Posterior vena cava (tissue), 2 donors: ENCODE measurements at places on chromosomes 4 and X. TPM values are rescaled to one million over a fixed set of nuclear protein-coding genes. Genes with fewer than 3 reads are reported as not detected.
A peak's percentile ranks its signal among the peaks of the same experiment; 100 is the strongest.

The PCDH10 gene
- total RNA-seq = 4.6 TPM

The TBC1D25 gene
- total RNA-seq = 13.0 TPM

The RHOH gene
- total RNA-seq = 3.2 TPM

The H2BW1 gene
- not detected for total RNA-seq

The PDZD4 gene
- total RNA-seq = 22.9 TPM

The FABP2 gene
- not detected for total RNA-seq

The AMBN gene
- total RNA-seq = not detected

The IQCM gene
- total RNA-seq = not detected

The TMEM192 gene
- total RNA-seq = 14.4 TPM

The PPARGC1A gene
- 27.7 TPM for total RNA-seq

The NR3C2 gene
- 11.2 TPM for total RNA-seq

- DNase-seq = no peak
Measured at GRCh38 chr4:118939169-118939783, 50.6 kb downstream of the SYNPO2 start.

DNA sequence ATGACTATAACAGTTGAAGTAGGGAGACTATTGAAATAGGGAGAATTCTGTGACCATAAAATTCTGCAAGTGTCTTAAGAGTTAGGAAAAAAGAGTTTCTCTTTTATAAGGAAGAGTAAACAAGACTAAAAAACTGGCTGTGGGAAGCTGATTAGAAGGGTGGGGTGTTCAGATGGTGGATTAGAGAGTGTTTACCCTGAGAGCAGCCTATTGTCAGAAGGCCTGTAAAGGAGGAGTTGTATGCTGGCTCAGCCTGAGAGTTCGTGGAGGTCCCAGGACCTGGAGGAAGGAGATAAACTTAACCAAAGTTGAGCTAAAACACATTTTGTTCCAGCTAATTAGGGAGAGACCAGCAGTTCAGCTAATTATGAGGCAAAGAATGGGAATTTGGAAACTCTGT is 629.7 kb downstream of the PCDH7 start:
- no peak for DNase-seq

GRCh38 chr4:53141308-53141707 is 224.6 kb downstream of the SCFD2 start:
- no peak for DNase-seq

GRCh38 chr4:6180841-6181631 is 19.3 kb downstream of the JAKMIP1 start:
- no peak for DNase-seq

GRCh38 chr4:160019936-160020335 is 917.1 kb downstream of the RAPGEF2 start:
- no peak for DNase-seq

DNA sequence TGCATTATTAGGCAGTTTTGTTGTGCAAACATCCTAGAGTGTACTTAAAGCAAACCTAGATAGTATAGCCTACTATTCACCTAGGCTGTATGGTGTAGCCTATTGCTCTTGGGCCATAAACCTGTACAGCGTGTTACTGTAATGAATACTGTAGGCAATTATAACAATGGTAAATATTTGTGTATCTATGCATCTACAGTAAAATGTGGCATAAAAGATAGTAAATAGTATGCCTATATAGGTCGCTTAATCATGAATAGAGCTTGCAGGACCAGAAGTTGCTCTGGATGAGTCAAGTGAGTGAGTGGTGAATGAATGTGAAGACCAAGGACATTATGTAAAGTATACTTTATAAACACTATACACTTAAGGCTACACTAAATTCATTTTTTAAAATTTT is 16.6 kb downstream of the USO1 start:
- DNase-seq = no peak

DNA sequence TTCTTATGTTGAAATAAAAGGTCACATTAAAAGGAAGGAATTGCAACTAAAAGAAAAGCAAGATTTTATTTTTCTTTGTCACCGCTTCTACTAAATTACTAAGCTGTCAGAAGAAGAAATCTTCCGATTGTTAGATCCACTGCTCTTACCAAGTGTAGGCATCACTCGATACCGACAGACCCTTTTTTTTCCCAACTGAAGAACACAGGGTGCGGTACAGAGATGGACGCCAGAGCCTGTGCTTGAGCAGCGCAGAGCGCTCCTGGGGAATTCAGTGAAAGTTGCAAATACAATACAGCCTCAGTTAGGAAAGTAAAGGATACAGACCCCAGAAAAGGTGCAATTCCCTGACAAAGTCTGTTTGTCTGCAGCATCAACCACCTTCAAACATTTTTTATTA is 94.9 kb upstream of the WDR17 start:
- DNase-seq = no peak

DNA sequence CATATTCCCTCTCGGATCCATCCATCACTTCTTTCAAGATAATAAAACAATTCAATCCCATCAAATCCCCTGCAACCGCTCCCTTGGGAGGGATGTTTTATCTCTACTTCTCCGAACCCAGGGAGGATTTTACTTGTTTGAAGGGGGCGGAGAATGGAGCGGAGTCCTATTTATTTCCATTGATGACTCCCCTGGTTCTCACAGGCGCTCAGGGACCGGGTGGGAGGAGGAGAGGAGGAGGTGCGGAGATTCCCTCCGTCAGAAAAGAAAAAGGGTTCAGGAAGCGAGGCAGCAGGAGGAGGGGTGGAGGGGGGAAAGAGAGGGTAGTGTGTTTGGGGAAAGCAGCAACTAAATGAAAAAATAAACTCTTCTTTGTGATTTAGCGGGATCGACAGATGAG is 2.1 kb downstream of the NDNF start:
- no peak for DNase-seq

DNA sequence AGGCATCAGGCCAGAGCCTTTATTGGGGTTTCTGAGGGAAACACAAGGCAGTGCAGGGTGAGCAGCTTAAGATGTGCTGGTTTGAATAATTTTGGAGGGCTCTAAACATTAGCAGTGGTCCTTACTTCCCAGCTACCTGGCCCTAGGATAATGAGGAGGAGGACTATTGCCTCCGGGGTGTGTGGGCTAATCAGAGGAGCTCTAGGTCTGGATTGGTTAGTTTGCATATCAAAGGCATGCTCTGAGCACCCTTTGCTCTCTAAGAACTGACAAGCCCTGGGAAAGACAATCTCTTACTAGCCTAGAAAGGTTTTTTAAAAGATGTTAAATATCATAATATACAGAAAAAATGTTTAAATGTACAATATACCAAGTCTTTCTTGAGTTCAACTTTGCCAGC is 58.4 kb downstream of the RXFP1 start:
- no peak for DNase-seq

DNA sequence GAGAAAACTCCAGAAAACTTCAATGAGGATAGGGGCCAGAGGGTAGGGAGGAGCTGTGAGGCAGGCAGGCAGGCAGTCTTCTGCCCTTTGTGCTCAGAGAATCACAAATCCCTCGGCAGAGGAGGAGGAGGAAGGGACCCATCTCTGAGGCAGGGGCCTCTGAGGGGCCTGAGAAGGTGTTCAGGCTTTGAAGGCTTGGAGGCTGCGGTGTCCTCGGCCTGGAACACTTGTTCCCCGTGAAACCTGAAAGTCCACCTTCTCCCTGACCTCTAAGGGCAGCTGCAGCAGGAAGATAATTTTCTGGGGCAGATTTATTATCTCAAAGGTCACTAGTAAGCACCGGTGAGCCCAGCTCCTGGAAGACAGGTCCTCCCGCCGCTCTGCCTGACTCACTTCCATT is 200.3 kb upstream of the BCOR start:
- peak; percentile 41 for DNase-seq

GRCh38 chr4:2094545-2094944 is 35.4 kb downstream of the NAT8L start:
- DNase-seq = peak; percentile 47

GRCh38 chr4:16085822-16086221 is 2.0 kb upstream of the PROM1 start:
- DNase-seq = no peak

- no peak for DNase-seq
Measured at GRCh38 chr4:118740869-118741268, 55.7 kb downstream of the METTL14 start.

DNA sequence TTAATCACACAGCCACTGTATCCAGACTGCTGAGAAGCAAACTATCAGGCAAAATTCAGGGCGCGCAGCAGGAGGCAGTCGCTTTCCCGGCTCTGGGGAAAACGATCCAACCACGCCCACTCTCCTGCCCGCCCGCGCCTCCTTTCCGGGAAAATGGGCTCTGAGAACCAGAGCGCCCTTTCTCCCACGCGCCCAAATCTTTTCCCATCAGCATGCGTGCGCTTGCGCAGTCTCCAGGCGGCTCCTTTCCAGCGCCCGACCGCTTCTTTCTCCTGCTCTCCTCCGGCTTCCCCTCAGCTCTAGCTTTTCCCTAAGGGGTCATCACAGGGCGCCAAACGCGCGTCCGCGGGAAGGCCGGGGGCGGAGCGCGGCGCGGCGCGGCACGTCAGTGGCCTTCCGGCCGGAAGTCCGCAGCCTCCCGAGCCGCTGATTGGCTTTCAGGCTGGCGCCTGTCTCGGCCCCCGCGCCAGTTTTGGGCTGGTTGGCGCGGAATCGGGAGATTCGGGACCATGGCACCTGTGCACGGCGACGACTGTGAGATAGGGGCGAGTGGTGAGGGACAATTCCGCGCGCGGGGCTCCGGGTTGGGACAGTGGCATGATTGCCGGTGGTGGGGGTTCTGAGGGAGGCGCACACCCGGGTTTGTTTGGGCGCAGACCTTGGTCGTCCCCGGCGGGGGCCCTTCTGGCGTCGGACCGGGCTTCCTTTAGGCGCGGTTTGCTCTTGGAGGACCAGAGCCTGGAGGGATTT is at the start of gene POLA1:
Gene POLA1 (plus strand): TSS at position 466 of the 750 bp plus-strand sequence. CDS start 44 bp downstream, at position 510.
- peak; percentile 97 for DNase-seq

- DNase-seq = no peak
Measured at GRCh38 chr4:60581919-60582536, 618.1 kb upstream of the ADGRL3 start.

GRCh38 chr4:174593701-174594100 is 71.4 kb upstream of the HPGD start:
- no peak for DNase-seq

- no peak for DNase-seq
Measured at GRCh38 chrX:31435592-31435991, 363.8 kb upstream of the FTHL17 start.

DNA sequence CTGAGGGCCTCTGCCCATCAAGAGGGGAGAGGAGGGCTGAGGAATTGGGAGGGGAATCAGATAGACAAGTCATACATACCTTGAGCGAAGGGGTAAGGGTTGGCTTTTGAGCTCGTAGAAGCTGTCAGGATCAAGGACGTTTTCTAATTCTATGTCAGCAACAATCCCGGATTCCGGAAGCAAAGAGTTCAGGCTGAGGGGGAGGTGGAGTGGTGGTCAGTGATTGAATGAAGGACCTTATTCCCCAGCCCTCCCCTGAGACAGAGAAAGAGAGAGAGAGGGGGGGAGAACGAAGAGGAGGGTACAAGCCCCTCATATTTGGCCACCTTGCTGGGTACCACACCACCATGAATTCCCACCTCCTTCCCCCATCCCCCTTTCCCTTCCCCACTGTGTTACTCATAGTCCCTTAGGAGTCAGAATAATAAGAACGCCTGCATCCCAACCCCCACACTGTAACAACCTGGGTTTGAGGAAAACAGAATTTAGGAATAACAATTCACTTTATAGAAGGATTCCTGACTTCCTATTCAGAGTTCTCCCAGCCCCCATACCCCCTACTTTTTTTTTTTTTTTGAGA is 2.7 kb downstream of the TFE3 start:
- no peak for DNase-seq

DNA sequence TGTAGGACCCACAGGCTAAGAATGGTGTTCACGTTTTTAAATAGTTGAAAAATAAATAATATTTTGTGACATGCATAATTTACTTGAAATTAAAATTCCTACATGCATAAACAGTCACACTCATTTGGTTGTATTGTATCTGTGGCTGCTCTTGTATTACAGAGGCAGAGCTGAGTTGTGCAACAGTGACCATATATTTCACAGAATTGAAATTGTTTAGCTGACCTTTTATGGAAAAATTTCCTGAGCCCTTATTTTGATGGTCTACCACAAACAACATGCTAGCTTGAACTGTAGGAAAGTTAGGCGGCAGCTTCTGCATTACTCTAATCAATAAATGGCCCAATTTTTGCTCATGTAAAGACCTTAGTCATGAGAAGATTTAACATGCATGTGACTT is 633.4 kb upstream of the AADAT start:
- DNase-seq = no peak

DNA sequence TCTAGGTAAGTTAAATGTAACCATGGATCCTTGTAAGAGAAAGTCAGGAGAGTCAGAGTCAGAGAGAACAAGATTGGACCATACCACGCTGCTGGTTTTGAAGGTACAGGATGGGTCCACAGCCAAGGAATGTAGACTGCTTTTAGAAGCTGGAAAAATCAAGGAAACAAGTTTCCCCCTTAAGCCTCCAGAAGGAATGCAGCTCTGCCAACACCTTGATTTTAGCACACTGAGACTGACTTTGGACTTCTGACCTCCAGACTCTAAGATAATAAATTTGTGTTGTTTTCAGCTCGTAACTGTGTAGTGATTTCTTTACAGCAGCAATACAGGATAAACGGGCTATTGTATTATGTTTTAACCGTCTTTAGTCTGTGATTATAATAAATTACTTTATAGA is 108.0 kb upstream of the USP38 start:
- DNase-seq = no peak

DNA sequence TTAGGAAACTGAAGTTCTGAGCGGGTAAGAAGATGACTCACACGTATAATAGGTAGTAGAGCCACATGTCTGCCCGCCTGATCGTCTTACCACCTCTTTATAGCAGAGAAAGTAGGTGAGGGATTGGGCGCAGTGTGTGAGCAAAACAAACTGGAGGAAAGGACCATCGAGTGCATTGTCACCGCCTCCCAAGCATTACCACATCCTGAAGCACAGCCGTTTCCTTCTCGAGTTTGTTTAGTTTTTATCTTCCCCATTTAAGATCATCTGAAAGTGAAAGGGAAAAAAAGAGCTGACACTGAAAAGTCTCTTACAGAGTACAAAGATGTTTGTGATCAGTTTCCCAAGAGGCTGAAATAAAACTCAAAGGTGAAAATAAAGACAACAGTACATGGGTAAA is 14.8 kb downstream of the PDK3 start:
- no peak for DNase-seq

DNA sequence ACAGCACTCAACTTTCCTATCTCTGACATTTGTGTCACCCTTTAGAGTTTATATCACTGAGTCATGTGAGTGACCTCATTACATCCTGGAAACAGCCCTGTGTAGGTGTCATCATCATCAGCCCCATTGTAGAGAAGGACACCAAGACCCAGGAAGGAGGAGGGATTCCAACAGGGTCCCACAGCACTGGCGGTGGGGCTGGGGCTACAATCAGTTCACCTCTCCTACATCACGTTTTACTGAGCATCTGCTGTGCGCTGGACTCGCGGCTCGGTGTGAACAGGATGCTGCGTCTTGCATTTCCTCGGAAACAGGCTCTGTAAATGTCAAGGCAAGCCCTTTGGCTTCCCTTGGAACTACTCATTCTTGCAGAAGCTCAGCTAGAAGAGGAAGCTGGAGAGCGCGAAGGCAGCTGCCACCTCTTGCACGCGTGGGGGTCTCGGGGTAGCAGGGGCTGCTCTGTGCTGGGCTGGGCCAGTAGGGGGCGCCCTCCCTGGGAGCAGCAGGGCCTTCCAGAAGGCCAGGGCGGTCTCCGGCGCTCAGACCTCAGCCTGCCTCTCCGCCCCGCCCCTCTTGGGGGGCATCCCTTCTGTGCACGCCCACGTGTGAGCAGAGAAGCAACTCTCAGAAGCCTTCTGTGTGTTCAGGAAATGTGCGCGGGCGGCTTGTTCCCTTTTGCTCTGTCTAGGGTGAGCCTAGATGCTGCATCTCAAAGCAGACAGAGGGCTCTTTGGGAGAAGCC is 29.0 kb downstream of the REELD1 start:
- DNase-seq = peak; percentile 81
